ENCODE measurements at places on chromosomes 12 and 14.
A peak's percentile ranks its signal among the peaks of the same experiment; 100 is the strongest.

DNA sequence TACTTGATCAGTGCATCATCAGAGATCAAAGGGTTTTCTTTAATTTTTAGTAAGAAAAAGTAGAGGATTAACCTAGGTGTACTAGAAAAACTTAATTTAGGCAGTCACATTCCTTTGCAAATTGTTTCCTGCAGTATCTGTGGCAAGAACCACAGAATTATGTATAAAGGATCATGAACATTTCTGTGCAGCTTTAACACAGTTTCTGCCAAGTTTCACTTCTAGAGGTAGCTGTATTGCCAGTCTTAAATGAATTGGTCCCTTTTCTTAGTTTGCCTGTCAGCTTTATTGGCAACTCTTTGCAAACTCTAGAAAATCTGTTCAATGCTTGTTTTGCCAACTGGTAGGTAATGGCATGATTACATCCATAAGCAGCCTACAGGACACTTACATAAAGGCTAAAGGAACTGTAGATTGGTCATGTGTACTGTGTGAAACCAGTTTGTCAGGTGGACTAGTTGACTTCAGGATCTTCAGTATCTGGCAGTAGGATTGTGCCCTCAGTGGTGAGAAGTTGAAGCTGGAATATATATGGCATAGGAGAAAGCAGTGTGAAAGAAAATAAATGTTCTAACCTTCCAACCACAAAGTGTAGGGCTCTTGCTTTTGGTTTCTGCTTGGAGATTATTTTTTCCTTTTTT is 75.9 kb downstream of the TTLL5 start:
- no peak for DNase-seq

GRCh38 chr14:102819176-102819628 is 42.0 kb downstream of the TRAF3 start:
- DNase-seq, result no peak

- DNase-seq, result no peak
Measured at GRCh38 chr14:81765651-81766275, 232.1 kb upstream of the SEL1L start.

GRCh38 chr12:30111719-30112118 is 328.0 kb upstream of the TMTC1 start:
- DNase-seq, result no peak

GRCh38 chr14:55843718-55844403 is 263.9 kb downstream of the KTN1 start:
- DNase-seq, result no peak

GRCh38 chr14:67411820-67412421 is at the start of gene PLEK2:
TSS of gene PLEK2 (minus strand) at chr14:67412165. CDS start at chr14:67412059, 106 bp downstream.
- DNase-seq, result no peak

DNA sequence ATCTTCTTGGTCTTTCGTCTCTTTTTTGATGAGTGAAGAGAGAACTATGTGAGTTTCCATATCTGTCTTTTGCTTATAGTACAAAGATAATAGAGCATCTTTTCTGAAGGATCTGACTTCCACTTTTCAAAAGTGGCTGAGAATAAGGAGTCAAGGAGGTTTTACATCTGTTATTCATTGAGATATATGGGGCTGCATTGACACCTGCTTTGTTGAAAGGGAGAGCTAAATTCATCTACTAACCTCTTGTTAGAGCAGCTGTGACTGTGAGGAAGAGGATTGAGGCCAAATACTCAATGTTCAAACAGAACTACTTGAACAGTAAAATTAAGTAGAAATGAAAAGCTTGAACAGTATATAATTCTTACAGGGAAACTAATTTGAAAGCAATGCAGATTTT is 130.2 kb upstream of the ATP2B1 start:
- DNase-seq, result no peak

- no peak for DNase-seq
Measured at GRCh38 chr14:90523544-90523943, 126.7 kb downstream of the CALM1 start.

DNA sequence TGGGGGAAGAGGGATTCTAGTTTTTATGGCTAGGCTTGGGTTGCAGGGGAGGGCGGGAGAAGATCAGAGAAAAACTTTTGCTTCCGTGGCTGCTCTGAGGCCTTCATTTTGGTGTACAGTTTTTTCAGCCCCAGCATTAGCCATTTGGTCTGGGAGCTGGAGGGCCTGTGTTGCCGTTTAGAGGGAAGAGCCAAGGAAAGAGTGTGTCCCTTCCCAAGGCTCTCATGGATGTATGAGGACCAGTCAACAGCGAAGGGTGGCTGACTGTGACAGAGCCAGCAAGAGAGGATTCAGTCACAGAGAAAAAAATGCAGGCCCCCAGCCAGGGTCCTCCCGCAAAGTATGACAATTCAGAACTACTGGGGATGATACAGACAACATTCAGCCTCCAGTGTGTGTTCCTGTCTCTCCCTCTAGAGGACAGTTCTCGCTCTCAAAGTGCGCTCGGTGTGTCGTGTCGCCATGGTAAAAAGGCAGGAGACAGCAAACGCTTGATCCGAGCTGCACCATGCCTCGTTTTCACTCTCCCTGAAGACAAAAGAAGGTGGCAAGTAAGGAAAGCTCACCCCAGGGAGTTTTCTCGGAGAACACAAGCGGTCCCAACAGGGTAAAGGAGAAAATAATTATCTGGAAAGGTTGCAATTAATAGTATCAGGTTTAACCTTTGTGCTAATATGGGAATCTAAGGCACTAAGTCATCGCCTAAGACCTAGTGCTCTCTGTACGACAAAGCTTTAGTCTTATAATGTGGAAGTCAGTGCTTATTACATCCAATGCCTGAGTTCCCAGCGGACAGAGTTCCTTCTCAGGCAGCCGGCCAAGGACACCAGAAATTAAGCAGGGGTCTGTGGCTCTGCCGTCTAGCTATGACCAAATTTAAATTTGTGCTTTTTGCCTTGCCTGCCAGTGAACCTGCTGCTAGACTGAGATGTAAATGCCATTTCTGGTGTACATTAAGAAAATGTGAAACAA is 157.3 kb upstream of the PLXNC1 start:
- DNase-seq, result no peak

- no peak for DNase-seq
Measured at GRCh38 chr14:101361451-101362433, 199.6 kb upstream of the DIO3 start.

DNA sequence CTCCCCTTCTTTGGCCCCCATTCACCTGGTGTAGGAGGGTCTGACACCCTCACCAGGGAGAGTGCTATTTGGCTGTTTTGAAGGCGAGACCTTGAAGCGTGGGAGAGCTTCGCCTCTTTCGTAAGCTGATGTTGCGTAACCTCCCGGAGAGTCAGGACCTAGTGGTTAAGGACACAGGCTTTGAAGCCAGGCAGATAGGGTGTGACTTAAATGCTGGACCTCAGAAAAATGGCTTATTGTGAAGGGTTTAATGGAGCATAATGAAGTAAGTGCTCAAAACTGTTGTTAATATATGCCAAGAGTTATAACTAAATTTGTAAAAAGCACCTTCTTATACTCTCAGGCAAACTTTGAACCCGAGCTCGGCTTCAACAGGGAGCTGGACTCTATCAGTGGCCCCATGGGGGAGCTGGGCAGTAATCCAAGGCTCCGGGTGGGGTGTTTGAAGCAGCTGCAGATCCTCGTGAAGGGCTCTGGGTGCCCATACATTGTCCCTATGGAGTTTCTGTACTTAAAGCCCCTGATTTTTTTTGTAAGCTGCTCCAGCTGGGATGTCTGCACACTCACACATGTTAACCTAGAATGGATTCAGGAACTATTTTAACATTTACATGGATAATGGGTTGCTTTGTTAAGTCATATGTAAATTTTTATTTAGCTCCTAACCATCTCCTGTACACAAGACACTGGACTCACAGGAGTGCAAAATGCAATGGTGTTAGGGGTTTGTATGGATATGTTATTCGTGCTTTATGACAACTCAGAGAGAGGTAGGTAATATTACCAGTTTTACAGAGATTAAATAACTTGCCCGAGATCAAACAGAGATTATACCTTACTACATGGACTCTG is 26.0 kb downstream of the PPFIBP1 start:
- peak; percentile 72 for DNase-seq

DNA sequence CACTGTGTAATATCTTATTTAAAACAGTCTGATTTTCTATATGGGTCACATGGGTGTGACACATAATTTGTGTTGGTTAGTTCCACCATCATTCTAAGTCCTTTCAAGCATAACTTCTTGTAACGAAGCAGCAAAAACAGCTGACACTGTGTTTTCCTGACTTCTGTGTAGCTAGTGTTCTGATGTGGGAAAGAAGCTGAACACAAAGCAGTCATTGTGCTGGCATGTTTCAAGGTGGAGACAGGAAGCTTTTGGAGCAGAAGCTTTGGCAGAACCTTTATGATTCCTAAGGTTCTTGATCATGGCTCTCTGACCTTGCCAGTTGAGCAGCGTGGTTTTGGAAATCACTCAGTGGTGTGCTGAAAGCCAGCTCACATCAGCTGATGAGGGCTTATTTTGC is 351.7 kb upstream of the MDGA2 start:
- no peak for DNase-seq

- no peak for DNase-seq
Measured at GRCh38 chr12:66066137-66066928, 64.2 kb downstream of the LLPH start.
